ENCODE measurements at places on chromosomes 16 and 17.

DNA sequence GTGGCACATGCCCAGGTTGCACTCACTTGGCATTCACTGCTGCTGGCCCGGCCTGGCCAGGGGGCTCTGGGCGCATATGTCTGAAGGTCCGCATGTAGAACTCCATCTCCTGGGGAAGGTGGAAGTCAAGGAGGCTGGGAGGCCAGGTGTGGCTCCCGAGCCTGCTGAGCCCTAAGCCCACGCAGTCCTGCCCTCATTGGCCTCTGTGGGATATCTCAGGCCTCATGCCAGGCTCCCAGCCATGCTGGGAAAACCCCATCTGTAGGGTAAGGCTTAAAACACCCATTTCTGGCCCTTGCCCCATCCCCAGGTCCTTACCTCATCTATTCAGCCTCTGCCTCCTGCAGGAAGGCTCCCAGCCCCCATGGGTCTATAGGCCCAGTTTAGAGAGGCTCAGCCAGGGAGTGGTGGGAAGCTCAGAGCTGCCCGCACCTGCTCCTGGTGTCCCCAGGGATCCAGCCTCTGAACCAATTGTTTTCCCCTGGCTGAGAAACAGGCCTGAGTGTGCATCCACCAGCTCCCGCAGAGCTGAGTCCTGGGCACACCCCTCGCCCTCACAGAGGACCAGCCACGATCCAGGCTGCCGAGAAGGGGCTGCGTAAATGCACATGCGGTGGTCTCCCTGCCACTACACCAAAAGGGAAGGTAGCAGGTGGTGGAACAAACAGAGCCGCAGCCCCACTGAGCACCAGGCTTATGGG is 2.3 kb upstream of the TPPP3 start:
- DNase-seq = no peak

GRCh38 chr17:29042026-29042678 is 789 bp upstream of the PIPOX start:
- DNase-seq = no peak

- DNase-seq = no peak
These were observed 210.3 kb downstream of the CNTNAP4 start for GRCh38 chr16:76487411-76488064.

DNA sequence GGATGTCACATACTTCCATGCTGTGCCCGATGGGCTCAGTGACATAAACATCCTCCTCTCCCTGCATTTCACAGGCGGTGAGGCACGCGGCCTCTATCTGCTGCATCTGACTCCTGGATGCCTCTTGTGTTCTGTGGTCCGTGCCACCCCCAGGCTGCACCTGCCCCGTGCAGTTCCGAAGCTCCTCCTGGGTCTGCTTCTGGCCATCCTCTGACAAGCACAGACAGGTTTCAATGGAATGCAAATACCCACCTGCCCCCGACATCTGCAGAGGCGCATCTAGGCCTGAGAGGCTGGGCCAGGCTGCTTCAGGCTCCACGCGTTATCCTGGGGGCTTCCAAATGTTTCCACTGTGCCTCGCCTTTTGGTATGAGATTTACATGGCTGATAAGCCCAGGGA is 46.3 kb upstream of the DNAH17 start:
- DNase-seq = no peak

All from stimulated activated CD8-positive, alpha-beta memory T cell treated with anti-CD3 and anti-CD28 coated beads, Interleukin-12 subunit alpha, Interleukin-12 subunit beta, amount 100 ng/mL, for 1 hour (primary cell).